Smooth muscle cell of the brain vasculature (primary cell): ENCODE measurements at places on chromosomes 5 and 9.

DNA sequence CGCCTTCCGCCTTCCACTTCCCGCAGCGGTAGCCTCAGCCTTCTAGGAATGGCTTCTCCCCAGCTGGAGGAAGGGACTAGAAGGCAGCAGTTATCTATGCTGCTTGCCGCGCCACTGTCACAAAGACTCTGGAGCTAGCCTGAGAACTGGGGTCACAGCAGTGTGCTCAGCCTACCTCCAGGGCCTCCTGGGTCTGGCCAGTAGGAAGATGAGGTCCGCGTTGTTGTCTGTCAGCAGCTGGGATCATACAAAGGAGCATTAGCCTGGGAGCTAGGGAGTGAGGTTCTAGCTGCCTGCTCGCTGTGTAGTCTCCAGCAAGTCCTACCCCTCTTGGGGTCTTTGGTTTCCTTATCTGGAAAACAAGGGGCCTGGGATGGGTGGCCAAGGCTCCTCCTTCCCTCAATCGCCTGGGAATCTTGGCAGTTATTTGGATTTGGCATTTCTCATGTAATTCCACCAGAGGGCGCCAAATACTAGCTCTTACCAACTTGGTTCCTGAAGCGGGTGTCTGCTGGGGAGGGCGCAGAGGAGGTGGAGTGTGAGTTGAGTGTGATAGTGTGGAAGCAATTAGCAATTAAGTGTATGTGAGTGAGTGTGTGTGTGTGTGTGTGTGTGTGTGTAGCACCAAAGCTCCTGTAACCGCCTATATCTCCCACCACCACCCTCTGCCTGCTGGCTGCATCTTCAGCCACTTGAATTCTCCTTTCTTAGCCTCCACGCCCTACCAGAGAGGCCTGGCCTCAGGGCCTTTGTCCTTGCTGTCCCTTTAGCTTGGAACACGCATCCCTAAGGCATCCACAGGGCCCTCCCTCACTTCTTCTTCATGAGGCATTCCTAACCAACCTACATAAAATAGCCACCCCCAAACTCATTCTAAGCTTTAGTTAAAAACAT is 97.1 kb downstream of the ENTREP1 start:
- peak; percentile 29 for DNase-seq

- DNase-seq, result no peak
Measured at GRCh38 chr5:156135531-156135930, 191.4 kb upstream of the SGCD start.

DNA sequence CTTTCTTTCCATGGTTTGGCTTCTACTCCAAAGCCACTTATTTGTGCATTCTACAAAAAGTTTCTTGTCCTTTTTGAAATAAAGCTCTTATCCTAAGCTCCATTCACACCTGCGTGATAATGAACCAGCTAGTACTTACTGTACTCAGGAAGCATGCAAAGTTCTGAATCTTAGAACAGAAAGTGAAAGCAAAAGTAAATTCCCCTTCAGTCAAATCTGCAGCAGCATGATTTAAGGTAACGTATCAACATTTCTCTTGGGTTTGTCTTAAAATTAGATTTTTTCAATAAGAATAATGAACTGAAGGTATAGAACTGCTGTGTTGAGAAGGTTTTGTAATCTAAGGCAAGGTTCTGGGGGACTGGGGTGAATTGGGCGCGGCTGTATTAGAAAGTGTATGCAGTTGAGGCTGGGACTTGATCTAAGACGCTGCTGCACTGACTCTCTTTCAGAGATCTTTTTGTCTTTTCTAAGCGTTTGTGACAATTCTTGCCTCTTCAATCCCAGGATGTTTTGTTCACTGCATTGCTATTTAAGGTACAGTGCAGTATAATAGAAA is at the start of gene ERAP2:
Gene ERAP2, plus strand, starts transcription at position 209 of the 559 bp plus-strand sequence. CDS start 3,186 bp downstream, outside the sequence.
- DNase-seq, result peak; percentile 37

- no peak for DNase-seq
Measured at GRCh38 chr9:23232831-23233230, 593.2 kb downstream of the ELAVL2 start.

GRCh38 chr5:23466401-23466912 is 41.0 kb upstream of the PRDM9 start:
- no peak for DNase-seq

GRCh38 chr9:37995348-37995737 is 73.7 kb downstream of the SHB start:
- DNase-seq, result no peak

GRCh38 chr9:88810826-88811225 is 180.4 kb upstream of the S1PR3 start:
- DNase-seq, result no peak

GRCh38 chr5:147918899-147919298 is 12.6 kb upstream of the C5orf46 start:
- DNase-seq, result no peak

DNA sequence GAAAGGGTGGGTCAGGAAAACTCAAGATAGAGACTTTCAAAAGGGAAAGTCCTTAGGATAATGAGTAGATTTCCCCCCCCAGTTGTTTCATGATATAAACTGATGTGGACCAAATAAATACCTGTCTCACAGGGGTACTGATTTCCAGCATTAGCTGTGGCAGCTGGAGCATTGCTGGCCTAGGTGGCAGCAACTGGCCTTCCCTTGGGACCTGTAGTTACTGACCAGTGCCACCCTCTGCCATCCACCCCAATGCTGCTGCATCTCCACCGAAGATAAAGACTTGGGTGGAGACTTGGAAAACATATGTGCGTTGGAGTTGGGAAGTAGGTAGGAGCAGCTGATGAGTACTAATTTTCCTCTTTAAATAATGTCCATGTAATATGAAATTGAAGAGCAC is 71.8 kb downstream of the SYK start:
- no peak for DNase-seq

DNA sequence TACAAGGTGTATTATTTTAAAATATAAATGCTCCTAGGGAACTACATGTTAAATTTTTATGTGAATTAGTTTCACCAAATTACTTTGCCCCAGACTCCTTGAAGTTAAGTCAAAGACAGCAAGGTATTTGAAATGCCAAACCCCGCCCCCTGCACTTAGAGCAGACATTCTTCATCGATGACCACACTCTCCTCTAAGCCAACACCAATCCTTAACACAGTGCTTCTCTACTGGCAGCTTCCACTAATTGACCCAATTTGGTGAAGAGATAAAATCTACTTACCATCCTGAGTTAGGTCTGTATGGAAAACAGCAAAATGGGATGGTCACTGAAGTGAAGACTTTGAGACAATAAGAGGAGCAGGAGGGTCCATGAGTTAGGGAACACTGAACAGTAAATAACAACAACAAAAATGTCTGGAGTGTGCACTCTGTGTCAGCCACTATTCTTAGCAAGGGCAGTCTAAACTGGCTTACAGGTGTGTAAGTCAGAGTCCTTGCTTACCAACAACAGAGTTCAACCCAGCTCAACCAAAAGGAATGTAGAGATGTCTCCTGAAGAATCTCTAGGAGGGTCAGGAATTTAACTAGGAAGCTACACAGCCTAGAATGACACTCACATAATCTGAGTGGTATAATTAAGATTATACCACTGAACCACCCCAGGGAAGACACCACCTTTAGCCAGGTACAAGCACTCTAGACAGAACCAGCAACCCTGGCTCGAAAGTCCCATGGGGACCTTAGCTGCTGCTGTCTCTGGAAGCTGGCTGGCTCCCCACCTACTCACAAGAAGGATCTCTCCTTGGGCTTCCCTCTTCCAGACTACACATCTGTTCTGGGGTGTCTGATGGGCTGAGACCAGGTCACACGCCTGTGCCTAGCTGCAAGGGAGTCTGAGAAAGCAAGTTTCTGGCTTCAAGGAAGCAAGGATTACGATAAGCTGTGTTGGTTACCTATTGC is 8.8 kb upstream of the UBE2QL1 start:
- DNase-seq, result no peak

DNA sequence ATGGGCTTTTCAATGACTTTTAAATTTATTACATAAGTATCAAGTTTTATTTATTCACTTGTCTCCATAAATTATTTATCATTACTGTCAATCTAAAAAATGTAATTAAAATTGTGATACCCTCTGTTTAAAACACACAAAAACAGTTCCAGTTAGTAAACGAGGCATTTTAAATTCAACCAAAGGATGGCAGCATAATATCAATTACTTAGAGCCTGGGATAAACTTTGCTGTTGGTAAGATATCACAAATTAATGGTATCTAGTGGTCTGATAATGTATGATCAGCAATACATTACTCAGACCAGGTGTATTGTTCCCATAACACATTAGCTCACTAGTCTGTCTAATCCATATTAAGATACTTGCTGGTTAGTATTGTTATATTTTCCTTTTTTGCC is 9.6 kb upstream of the IFNE start:
- DNase-seq, result no peak

DNA sequence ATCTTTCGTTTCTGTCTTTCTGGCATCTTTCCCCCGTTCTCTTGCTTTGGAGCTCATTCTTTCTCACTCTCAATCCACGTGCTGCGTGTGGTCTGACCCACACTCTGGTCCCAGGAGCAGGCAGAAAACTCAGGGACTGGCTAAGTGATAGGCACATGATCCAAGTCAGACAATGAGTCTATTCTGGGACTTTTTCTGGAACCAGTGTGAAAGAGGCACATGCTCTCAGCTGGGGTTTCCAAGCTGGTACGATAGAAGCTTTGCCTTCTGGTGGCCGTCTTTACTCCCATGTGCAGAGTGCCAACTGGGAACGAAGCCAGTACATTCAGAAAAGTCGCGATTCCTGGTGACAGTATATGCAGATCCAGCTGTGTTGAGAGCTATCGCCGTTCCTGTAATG is 94.4 kb downstream of the PDZD2 start:
- no peak for DNase-seq

DNA sequence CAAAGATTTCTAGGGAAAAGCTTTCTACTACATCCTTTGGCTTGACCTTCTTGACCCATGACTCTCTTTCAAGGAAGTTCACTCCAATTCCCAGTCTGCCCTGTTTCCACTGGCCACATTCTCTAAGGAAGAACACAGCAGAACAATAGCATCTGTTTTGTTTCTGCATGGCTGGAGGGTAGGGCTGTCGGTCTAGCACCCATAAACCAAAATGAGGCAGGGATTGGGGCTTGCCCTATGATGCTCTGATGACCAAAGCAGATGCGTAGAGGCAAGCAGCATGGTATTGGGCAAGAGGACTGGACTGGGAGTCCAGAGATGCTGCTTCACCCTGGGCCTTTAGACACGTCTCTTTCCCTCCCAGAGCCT is 24.1 kb downstream of the GOLGA2 start:
- DNase-seq, result no peak

- DNase-seq, result no peak
Measured at GRCh38 chr5:16315501-16315900, 135.9 kb upstream of the MARCHF11 start.

- DNase-seq, result no peak
Measured at GRCh38 chr5:108472237-108472636, 90.3 kb upstream of the FBXL17 start.

- no peak for DNase-seq
Measured at GRCh38 chr5:58499941-58500340, 8.7 kb downstream of the GAPT start.

GRCh38 chr5:6737043-6737941 is 24.1 kb downstream of the TENT4A start:
- no peak for DNase-seq

- peak; percentile 17 for DNase-seq
Measured at GRCh38 chr5:16489322-16489791, 23.8 kb upstream of the ZNF622 start.

- DNase-seq, result no peak
Measured at GRCh38 chr9:97508852-97509251, 7.4 kb downstream of the TMOD1 start.

DNA sequence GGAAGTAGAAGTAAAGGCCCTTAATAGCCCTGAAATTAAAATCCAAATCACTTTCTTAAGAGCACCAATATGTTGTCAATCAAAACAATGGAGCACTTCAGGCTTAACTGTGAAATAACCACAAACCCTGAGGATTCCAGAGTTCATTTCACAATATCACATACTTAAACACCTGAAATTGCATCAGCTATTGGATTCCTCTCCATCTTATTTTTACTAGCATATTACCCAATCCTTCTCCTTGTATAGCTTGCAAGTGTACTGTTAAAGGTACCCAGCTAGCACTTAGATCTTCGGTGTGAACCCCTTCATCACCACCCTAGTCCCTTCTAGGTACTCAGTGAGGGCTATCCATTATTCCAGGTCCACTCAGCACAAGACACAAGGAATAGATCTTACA is 287.3 kb downstream of the EFNA5 start:
- no peak for DNase-seq

DNA sequence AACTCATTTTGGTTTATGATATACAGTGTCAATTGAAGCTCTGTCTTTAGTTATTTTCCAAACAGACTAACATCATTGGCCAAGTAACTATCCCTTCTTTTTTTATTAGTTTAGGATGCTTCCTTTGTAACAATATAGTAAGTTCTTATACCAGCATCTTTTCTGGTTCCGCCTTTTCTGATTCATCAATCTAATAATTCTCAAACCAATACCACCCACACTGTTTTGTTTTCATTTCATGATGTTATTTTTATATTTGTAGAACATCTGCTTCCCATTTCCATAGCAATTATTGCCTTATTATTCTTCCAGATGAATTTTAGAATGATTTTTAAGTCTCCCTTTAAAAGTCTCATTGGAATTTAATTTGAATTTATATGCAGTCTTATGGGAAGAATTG is 218.1 kb downstream of the RFK start:
- DNase-seq, result no peak

GRCh38 chr9:96137671-96138429 is 164.1 kb downstream of the HSD17B3 start:
- no peak for DNase-seq

DNA sequence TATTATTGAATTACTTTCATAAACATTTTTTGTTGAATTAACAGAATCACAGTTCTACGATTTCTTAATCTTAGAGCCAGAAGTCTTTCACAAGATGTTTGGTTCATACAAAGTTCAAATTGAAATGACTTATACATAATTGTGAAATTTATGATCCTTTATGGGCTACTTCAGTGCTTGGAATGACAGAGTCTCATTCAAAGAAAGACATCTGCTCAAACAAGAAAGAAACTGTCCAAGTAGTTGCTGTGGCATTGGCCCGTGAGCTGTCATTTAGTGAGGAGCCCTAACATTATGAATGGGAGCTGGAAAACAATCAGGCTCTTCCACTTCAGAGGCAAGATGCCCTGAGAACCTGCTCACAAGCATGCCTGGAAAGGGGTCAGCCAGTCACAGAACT is 63.4 kb downstream of the AUH start:
- no peak for DNase-seq

- DNase-seq, result no peak
Measured at GRCh38 chr5:112918679-112919078, 3.3 kb downstream of the REEP5 start.

- no peak for DNase-seq
Measured at GRCh38 chr5:17470064-17470463, 28.0 kb upstream of the TAF11L2 start.
